ENCODE measurements at places on chromosomes 5 and 9.
A peak's percentile ranks its signal among the peaks of the same experiment; 100 is the strongest.

- DNase-seq = no peak
Observed at GRCh38 chr5:126137891-126138280, 285.3 kb upstream of the GRAMD2B start.

DNA sequence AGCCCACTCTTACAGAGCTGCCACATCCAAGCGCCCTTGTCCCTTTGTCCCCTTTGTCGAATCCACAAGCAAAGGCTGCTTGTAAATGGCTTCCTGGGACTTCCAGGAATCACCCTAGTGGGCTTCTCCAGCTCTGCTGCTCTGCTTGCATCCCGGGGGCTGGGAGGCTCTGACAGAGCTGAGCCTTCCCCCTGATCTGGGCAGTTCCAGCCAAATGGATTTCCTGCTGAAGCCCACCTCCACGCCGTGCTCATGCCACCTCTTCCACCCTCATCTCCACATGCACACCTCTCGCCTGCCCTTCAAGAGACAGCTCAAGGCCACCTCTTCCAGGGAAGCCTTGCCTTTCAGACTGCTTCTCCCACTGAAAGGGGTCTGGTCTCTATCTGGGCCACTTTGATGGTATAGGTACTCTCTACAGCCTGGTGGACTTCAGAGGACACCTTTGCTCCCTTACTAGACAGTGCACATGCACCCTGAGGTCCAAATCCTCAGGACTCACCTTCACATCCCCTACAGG lies 106.2 kb downstream of the LHFPL2 start:
- DNase-seq = no peak

DNA sequence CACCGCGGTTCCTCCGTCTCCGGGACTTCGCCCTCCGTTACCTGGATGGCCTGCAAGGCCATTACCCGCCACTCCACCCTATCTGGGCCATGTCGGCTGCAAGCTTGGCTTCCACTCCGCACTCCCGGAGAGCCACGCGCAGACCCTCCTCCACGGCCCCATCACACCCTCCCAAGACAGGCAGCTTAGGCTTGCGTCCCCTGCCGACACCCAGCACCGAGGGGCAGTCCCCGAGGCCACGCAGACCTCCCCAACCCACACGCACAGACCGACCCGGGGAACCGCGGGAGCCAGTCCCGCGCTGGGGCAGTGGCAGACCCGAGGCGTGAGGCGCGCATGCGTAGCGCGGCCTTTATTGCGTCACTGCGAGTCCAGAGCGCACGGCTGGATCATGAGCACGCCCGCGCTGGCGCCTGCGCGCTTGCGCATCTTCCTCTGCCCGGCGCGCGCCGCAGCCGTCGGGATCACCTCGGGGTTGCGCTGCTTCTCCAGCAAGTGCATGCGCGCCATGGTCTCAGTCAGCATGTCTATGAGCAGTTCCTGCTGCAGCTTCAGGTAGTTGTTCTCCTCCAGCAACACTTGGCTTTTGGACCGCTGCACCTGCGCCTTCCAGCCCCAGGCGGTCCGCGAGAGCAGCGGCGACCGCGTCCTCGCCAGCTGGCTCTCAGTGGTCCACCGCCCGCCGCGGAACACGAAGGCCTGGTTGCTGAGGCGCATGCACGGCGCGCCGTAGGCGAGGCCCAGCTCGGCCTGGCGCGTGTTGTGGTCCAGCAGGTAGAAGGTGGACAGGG lies 2.4 kb downstream of the CBY3 start:
- DNase-seq = peak; percentile 88

DNA sequence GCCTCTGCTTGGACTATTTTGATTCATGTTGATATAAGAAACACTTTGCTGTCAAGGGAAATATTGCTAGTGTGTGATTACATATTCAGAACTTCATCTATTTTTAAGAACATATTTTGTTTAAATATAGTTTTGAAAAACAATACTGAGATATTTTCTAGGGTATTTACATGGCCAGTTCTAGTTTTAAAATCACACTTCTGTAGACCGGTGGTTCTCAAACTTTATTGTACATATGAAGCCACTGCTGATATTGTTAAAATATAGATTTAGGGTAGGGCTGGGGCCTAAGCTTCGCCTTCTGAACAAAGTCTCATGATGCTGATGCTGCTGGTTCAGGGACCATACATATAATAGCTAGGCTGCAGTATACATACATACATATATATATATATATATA lies 1000.0 kb downstream of the PTPRD start:
- no peak for DNase-seq

- no peak for DNase-seq
Observed at GRCh38 chr9:82128011-82128696, 139.6 kb downstream of the SPATA31D1 start.

Measured in AML-193 (cell line).